ENCODE measurements at places on chromosomes 7 and 10. TPM values are rescaled to one million over a fixed set of nuclear protein-coding genes. Genes with fewer than 3 reads are reported as not detected.

The MKX gene
- 0.83 TPM for total RNA-seq

The OR2A12 gene
- not detected for total RNA-seq

The NEUROG3 gene
- not detected for total RNA-seq

The CPA4 gene
- 8.4 TPM for total RNA-seq

The ERVW-1 gene
- not detected for total RNA-seq

The LOXL4 gene
- total RNA-seq, result 78.2 TPM

The INTS15 gene
- total RNA-seq, result 6.3 TPM

The DCLRE1A gene
- total RNA-seq, result 4.8 TPM

The FAM25G gene
- total RNA-seq, result not detected

The AKR1D1 gene
- total RNA-seq, result not detected

The PRSS37 gene
- not detected for total RNA-seq

All from smooth muscle cell of trachea (primary cell).